ENCODE measurements at places on chromosomes 16 and 17. TPM values are rescaled to one million over a fixed set of nuclear protein-coding genes. Genes with fewer than 3 reads are reported as not detected.

GRCh38 chr17:31480067-31480466 lies 88.6 kb downstream of the RAB11FIP4 start:
- no peaks in the 10 kb centered on the region for H3K4me1 ChIP-seq
- no peaks in the 10 kb centered on the region for H3K36me3 ChIP-seq
- no peak overlapping the region for H3K27ac ChIP-seq
- no peak for DNase-seq

DNA sequence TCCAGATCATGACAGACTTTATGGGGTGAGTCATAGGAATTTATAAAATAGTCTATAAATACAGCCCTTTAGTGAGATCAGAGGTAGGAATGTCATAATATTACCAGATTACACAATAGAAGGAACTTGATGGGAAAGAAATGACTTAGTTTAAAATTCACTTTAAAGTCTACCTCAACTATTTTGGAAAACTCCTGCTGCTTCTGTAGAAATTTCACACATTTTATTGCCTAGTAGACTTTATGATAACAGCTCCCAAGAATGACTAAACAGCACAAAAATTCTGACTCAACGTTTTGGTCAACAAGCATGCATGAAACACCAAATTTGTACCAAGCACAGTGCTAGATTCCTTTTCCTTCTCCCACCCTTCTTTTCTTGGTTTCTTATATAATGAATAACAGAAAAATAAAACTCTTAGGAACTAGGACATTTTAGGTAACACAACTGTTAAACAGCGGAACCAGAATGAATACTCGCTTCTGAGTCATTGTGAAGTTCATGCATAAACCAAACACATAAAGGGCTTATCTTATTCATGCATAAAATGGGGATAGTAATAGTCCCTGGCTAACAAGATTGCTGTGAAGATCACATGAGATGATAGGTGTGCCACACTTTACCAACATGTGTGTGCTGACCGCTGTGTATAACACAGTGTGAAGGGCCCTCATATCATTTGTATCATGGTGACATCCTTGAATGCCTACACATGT lies 243.9 kb downstream of the CDH8 start:
- H3K4me1 ChIP-seq: peaks cover 11% of the 10 kb centered on the region
- no peaks in the 10 kb centered on the region for H3K36me3 ChIP-seq
- H3K4me3 ChIP-seq: no peak overlapping the region

- H3K27me3 ChIP-seq: no peaks in the 10 kb centered on the region
- no peak for DNase-seq
- no peaks in the 10 kb centered on the region for H3K36me3 ChIP-seq
- H3K4me1 ChIP-seq: peaks cover 4% of the 10 kb centered on the region
- H3K27ac ChIP-seq: no peak overlapping the region
Measured at GRCh38 chr16:81738783-81739496, 40.2 kb upstream of the PLCG2 start.

- no peaks in the 10 kb centered on the region for H3K4me1 ChIP-seq
- no peaks in the 10 kb centered on the region for H3K36me3 ChIP-seq
- H3K27ac ChIP-seq: no peak overlapping the region
Measured at GRCh38 chr16:24367186-24367710, 111.1 kb downstream of the CACNG3 start.

DNA sequence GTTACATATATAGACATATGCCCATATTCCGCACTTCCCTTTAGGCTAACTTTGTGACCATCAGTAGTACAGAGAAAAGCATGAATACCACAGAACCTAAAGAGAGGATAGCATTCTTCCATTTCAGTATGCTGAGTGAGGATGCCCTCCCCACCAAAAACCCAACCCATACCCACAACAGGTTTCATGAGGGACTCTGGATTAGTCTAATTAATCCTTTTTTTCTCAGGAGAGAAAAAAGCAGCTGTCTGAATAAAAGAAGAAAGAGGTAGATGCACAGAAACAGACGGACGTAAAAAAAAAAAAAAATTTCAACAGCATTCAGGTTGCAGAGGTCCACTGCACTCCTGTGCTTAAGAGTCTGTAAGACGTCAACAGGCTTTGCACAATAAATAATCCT lies 6.7 kb downstream of the MMD start:
- H3K36me3 ChIP-seq: peaks cover 4% of the 10 kb centered on the region
- H3K27me3 ChIP-seq: no peaks in the 10 kb centered on the region
- no peaks in the 10 kb centered on the region for H3K4me1 ChIP-seq
- no peak overlapping the region for H3K4me3 ChIP-seq

DNA sequence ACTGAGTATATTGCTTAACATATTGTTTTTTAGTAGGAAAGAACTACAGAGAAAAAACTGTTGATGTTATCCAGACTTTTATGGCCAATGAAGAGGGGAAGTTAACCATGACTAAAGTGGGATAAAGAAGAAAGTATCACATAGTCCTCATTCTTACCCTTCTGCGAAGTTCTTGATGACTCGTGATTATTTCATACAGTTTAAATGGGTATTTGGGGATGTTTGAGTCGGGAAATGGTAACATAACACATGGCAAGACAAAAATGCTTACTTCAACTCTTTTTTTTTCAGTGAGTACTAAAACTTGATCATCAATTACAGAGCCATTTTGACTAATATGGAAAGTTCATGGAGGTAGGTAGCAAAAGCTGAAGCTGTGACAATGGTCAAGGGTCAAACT lies 4.9 kb downstream of the POLG2 start:
- no peak for DNase-seq
- H3K27me3 ChIP-seq: no peaks in the 10 kb centered on the region
- no peak overlapping the region for H3K27ac ChIP-seq
- no peak overlapping the region for H3K4me3 ChIP-seq

- no peaks in the 10 kb centered on the region for H3K36me3 ChIP-seq
- H3K4me1 ChIP-seq: no peaks in the 10 kb centered on the region
- no peaks in the 10 kb centered on the region for H3K27me3 ChIP-seq
Measured at GRCh38 chr17:11430751-11431150, 167.5 kb upstream of the DNAH9 start.

DNA sequence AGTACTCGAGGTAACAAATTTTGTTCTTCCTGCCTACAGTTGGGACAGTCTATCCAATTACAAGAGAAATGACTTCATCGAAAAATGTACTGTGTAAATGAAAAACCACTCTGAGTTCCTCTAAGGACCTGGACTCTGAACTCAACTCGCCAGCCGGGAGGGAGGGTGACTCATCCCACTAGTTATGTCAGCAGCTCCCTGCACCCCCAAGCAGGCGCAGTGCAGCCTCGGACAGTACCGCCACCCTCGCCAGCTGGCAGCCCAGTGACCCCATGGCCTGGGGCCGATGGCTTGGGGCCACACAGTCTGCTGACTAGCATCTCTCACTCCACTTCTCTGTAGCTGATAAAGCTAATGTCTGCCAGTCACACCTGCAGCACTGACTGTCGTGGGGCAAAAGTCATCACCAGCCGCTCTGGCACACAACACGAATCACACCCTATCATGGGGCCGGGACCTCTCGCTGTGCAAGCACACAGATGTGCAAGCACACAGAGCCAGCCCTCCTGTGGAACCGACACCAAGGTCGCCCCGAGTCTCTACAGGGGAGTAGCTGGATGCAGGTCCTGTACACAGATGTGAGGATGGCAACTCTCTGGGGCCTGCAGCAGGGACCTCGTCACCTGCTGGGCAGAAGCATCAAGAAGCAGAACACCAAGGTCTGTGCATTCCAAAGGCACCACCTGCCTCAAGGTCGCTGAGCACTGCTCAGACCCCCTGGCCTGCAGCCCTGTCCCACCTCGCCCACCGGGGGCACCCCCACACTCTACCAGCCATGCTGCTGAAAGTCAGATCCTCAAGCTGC lies 5.7 kb downstream of the CSNK1D start:
- peak overlapping the region; percentile 79 for H3K27ac ChIP-seq
- H3K36me3 ChIP-seq: peaks cover 35% of the 10 kb centered on the region
- no peaks in the 10 kb centered on the region for H3K27me3 ChIP-seq
- peaks cover 31% of the 10 kb centered on the region for H3K4me1 ChIP-seq
- DNase-seq: peak; percentile 95
- peak overlapping the region; percentile 21 for H3K4me3 ChIP-seq

- H3K4me3 ChIP-seq: no peak overlapping the region
- DNase-seq: no peak
- H3K27ac ChIP-seq: no peak overlapping the region
- peaks cover 22% of the 10 kb centered on the region for H3K4me1 ChIP-seq
- H3K27me3 ChIP-seq: no peaks in the 10 kb centered on the region
- H3K36me3 ChIP-seq: no peaks in the 10 kb centered on the region
Measured at GRCh38 chr17:19306160-19307111, 56.1 kb downstream of the B9D1 start.

DNA sequence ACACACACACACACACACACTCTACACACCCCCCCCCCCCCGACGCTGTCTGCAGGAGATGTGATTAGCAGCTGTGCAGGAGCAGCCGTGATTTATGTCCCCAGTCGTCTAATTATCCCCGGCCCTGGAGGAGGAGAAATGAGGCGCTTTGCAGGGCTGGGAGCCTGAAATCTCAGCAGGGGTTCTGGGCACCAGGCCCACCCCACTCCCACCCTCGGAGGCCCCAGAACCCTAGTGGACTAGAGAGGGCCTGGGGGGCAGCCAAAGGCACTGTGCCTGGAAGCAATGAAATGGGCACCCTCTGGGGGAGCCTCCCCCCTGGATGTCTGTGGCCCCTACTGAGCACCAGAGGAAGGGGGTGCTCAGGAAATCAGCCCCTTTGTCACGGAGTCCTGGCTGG lies 134.2 kb upstream of the CIBAR2 start:
- H3K4me3 ChIP-seq: no peak overlapping the region
- H3K27ac ChIP-seq: no peak overlapping the region
- peaks cover 5% of the 10 kb centered on the region for H3K4me1 ChIP-seq
- H3K36me3 ChIP-seq: no peaks in the 10 kb centered on the region

DNA sequence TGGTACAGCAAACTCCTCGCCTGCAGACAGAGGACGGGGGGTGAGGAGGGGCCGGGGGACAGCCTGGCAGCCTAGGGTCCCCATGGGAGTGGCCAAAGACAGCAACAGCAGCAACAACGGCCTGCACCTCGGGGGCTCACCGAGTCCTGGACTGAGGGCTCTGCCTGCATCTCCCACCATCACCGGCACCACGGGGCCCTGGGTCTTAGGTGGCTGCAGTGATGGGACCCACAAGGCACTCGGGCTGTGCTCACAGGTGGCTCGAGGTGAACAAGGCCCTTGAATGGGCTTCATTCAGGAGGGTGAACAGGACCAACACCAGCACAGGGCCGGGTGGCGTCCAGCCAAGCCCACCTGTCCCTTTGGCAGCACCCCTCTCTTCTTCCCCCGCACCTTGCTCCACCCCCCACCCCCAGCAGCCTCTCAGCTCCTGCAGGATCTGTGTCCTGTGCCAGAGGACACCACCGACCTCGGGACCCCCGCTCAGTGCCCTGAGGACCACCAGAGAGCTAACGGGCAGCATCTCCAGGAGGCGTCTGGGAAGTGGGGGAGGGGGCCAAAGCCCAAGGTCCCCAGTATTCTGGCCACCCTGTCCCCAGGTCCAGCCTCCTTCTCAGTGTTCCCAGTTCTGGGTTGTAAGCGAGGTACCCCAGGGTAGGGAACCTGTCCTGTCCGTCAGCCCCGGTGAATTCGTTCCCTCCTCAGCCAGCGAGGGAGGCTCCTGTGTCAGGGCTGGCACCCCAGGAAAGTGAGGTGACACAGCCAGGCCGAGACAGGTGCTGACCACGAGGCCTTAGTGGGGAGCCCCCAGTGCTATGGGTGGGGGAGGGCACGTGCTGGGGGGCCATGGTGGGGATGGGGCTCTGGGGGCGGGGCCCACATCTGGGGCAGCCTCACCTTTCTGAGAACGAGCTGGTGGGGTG lies 94.3 kb downstream of the TBC1D16 start:
- peaks cover 3% of the 10 kb centered on the region for H3K36me3 ChIP-seq
- no peak overlapping the region for H3K27ac ChIP-seq
- no peaks in the 10 kb centered on the region for H3K27me3 ChIP-seq

DNA sequence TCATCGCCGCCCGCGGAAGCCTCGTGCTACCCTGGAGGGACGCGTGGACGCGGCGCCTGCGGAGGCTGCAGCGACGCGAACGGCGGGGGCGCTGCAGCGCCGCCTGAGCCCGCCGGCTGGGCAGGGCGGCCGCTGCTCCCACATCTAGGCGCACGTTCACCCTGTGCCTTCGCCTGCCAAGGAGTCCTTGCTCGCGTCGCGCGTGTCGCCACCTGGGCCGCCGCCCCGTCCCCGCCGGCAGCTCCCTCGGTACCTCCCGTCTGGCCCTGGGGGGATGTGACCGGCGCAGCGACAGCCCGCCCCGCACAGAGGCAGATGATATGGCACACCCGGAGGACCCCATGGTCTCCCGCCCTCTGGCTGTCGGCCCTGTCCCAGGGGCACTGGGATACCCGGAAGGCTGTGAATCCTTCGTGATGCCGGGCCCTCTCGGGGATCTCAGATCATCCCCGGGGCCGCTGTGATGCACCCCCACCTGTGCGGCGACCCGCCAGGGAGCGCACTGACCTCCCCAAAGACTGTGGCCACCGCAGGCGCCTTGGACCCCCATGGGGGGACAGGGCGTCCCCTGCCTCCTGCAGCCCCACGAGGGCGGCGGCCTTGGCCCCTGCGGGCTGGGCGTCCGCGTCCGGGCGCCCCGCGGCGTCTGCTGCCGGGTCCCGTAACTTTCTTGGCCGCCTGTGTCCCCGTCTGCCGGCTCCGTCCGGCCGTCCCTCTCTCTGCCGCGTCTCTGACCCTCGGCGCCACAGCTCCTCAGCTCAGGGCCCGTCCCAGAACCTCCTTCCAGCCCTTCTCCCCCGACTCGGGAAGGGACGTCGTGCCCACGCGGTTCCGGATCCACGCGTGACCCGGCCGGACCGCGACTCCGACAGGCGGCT lies 689 bp upstream of the TBC1D24 start:
- H3K27ac ChIP-seq: peak overlapping the region; percentile 42
- no peaks in the 10 kb centered on the region for H3K27me3 ChIP-seq
- DNase-seq: no peak
- H3K4me3 ChIP-seq: peak overlapping the region; percentile 71
- peaks cover 17% of the 10 kb centered on the region for H3K4me1 ChIP-seq
- no peaks in the 10 kb centered on the region for H3K36me3 ChIP-seq

DNA sequence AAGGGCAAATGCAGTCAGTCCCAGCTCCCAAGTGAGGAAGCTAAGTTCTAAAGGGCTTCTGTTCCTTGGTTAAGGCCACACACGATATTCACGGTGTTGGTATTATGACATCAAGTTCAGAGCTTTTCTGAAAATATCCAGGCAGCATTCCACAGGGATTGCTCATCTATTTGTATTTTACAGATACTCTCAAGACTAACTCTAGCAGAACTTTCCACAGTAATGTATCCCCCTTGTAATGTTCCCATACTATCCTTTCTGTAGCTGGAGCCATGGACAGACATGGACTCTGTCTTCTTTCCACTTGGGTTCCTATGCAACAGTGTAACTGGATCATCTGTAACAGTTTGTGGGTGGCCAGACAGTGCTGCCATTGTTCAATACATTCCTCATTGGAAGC lies 13.5 kb downstream of the SDR42E1 start:
- peak overlapping the region; percentile 6 for H3K4me3 ChIP-seq
- peaks cover 14% of the 10 kb centered on the region for H3K4me1 ChIP-seq
- H3K27me3 ChIP-seq: no peaks in the 10 kb centered on the region

The LRRC75A gene
- total RNA-seq: 0.36 TPM

The ZG16B gene
- total RNA-seq: not detected

The PHOSPHO1 gene
- total RNA-seq: 0.95 TPM

Measured in astrocyte (in vitro differentiated cells and primary cell).